ENCODE measurements at places on chromosomes 12 and 14.

GRCh38 chr14:104386151-104386841 is 193.3 kb upstream of the C14orf180 start:
- no peak for DNase-seq

DNA sequence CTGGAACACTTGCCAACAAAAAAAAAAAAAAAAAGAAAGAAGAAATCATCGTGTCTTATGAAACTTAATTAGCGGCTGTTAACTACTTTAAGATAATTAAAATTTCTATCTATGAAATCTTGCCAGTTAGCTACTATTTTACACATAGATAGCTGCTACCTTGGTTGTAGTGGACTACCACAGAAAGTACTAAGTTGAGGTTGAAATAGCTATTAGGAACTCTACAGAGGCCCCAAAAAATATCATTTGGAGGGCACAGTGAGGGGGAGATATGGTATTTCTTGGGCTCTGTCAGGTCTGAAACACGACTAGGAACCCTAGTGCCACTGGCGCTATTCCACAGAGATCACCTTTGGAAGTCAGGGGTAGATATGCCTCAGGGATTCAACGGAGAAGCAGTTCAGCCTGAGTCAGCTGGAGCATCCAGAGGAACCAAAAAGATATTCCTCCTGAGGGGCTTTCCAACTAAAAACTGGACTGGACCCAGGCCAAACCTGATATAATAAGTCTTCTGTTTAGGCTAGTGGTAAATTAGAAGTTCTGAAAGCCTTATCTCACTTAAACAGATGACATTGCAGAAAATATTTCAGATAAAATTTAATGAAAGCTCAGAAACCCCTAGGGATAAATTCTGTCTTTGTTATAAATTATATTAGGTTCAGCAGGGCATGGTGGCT is 126.1 kb downstream of the EPS8 start:
- no peak for DNase-seq

GRCh38 chr12:29728030-29728429 is 55.7 kb downstream of the TMTC1 start:
- no peak for DNase-seq

DNA sequence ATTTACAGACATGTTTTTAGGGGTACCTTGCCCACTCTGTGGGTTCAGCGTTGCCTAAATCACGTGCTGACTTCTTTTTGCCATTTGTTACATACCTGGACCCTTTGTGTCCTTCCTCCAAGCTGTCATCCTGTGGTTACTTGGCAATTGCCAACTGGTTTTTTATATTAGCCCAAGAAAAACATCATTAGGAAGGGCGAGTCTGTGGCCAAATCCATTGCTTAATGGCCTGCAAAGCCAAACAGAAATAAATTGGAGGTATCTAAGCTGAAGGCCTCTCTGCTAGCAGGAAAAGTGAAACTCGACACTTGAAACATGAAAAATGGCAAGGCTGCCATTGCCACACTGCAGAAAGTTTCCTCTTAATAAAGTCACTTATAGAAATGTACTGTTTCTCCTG is 190.4 kb downstream of the NUAK1 start:
- no peak for DNase-seq

All from small intestine (tissue), 16 donors.